ENCODE measurements at places on chromosomes 5 and 9. TPM values are rescaled to one million over a fixed set of nuclear protein-coding genes. Genes with fewer than 3 reads are reported as not detected.

Gene ZBTB6
- total RNA-seq = 14.1 TPM

Gene TAF1L
- total RNA-seq = not detected

Gene CDK9
- total RNA-seq = 43.1 TPM

Gene ADAMTS2
- 113 TPM for total RNA-seq

Gene WDR70
- 34.1 TPM for total RNA-seq

Gene RASEF
- 0.28 TPM for total RNA-seq

Gene CEL
- total RNA-seq = 0.46 TPM
